ENCODE measurements at places on chromosomes 2 and 18.

GRCh38 chr2:181588546-181588945, 68.4 kb downstream of the CERKL start:
- DNase-seq, result no peak

DNA sequence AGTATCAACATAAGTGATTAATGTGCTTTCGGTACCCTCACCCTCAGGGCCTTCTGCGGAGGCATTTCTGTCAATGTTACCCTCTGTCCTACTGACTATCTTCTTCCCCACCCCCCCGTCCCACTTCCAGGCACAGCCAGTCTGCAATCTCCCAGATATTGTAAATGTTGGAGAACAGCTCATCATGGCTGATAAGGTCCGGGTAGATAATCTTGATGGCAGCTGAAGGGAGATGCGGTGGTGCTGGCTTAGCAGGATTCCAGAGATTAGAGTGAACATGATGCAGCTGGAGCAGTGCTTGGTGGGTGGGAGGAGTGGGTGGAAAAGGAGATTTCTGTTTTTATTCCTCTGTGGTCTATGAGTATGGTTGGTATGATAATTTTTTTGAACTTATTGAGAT, 15.5 kb downstream of the GTF2A1L start:
- DNase-seq, result no peak

GRCh38 chr2:20189299-20189931, 35.5 kb downstream of the SDC1 start:
- DNase-seq, result no peak

- no peak for DNase-seq
Observed at GRCh38 chr2:151576080-151576479, 158.2 kb downstream of the NEB start.

GRCh38 chr2:175640655-175641054, 361.4 kb downstream of the LNPK start:
- DNase-seq, result no peak

- no peak for DNase-seq
Observed at GRCh38 chr2:222854773-222855700, 5.8 kb upstream of the ACSL3 start.

GRCh38 chr2:15577071-15577735, 14.5 kb upstream of the DDX1 start:
- DNase-seq, result peak; percentile 82

DNA sequence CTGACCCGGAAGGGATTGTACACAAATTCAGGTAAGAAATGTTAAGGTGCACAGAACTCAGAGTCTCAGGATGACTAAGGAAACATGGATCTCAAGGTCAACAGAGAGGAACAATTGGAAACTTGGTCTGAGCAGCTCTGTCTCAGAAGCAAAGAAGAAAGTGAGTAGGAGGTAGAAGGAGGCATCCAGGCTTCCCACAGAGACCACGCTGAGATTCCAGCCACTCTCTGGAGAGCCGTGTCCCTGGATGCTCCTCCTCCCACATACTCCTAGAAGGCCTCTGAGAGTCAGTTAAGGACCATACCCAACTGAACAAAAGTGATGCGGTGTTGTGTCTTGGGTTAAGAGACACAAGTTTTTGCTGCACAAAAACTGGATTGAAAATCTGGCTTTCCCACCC, 8.6 kb upstream of the PLB1 start:
- DNase-seq, result no peak

DNA sequence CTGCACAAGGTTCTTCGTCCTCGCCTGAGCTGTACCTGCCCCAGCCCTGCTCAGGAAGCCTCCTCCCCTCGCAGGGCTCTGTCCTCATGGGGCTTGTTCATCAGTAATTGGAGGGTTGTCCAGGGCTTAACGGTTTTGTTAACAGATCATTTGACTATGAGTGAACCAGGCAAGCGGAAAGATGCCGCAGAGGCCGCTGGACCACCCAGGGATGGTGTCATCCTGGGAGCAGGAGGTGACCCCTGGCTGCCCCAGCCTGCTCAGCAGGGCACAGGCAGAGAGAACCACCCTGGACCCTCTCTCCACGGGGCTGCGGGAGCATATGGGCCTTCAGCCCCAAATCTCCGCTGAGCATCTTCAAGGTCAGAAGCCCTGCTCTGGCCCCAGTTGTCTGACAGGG, 264.3 kb downstream of the KLHL29 start:
- no peak for DNase-seq

DNA sequence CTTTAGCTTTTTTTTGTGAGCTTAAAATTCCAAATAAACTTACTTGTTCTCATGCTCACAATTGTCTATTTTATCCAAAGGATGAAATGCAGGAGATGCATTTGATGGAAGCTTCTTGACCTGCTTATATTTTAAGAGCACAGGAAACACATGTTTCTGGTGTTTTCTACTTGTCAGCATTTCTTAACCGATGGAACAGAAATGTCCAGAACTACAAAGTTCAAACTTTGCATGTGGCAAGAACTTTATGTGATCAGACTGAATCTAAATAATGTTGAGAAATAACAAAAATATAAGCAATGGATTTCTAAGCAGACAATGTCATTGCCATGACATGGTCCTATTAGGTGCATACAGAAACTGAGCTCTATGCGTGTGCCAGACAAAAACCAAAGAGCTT, 9.9 kb upstream of the CTLA4 start:
- DNase-seq, result no peak

DNA sequence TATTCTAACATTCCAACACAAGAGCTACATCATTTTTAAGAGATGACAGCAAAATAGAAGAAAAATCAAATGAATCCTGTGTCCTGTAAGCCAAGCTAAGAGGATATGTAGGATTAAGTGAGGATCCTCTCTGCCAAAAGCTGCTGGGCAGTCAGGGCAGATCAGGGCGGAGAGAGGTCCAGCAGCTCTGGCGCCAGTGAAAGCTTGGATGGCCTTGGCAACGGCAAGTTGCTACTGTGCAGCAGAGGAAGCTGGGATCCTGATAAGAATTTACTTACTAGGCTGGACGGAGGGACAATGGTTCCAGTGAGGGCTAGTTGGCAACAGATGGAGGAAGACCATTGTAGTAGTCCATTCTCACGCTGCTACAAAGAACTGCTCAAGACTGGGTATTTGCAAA, 391.5 kb downstream of the XIRP2 start:
- DNase-seq, result no peak

- no peak for DNase-seq
Observed at GRCh38 chr18:9126337-9126736, 10.2 kb upstream of the ANKRD12 start.

GRCh38 chr2:227821043-227821942, 7.7 kb downstream of the CCL20 start:
- no peak for DNase-seq

- DNase-seq, result no peak
Observed at GRCh38 chr2:204277226-204277625, 268.0 kb upstream of the PARD3B start.

DNA sequence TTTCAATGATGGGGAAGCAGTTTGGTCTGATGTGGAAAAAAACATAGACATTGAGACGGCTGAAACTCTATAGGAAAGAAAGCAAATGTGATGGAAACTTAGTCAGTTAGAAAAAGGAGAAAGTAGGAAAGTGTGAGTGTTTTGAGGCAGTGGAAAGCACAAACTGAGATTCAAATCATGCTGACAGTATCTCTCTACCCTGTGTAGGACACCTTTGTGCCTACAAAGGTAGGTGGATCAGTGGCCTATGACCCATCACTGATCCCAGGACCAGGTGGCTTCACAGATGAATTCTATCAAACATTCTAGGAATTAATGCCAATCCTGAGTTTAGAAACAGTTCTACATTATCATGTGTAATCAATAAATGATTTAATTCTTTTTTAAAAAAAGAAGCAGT, 57.1 kb downstream of the CD226 start:
- no peak for DNase-seq

GRCh38 chr18:57275111-57275510, 77.2 kb upstream of the ST8SIA3 start:
- DNase-seq, result no peak

GRCh38 chr18:9135081-9135911, 1.3 kb upstream of the ANKRD12 start:
- DNase-seq, result no peak

- no peak for DNase-seq
Observed at GRCh38 chr2:197360744-197361156, 50.2 kb upstream of the ANKRD44 start.

DNA sequence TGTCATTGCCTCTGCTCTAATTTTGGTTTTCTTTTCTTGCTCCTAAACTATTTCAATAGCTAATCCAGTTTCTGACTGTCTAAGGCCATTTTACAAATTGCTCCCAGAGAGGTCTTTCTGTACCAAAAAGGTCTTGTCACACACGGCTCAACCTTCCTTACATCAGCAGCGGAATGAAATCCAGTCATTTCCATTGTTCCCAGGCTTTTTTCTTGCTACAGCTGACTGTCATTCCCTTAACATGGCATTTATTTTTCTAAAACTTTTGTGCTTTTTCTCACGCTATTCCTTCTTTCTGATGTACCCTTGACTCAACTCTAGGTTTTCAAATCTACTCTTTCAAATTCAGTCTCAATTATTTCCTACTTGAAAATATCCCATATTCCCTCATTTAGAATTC, 24.3 kb downstream of the FAM171B start:
- no peak for DNase-seq

DNA sequence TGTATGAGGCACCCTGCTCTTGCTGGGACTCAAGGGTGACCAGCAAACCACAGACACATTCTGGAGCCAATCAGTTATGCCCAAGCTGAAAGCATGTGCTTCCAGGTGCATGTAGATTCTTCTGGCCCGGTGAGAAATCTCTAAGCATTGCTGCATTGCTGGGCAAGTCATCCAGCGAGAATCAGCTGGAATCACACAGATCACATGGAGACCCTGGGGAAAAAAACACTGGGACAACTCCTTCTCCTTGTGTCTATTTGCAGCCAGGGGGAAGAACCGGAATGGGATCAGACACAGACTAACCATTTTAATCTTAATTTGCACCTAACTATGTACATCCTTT, 119.7 kb upstream of the KLF7 start:
- DNase-seq, result no peak

DNA sequence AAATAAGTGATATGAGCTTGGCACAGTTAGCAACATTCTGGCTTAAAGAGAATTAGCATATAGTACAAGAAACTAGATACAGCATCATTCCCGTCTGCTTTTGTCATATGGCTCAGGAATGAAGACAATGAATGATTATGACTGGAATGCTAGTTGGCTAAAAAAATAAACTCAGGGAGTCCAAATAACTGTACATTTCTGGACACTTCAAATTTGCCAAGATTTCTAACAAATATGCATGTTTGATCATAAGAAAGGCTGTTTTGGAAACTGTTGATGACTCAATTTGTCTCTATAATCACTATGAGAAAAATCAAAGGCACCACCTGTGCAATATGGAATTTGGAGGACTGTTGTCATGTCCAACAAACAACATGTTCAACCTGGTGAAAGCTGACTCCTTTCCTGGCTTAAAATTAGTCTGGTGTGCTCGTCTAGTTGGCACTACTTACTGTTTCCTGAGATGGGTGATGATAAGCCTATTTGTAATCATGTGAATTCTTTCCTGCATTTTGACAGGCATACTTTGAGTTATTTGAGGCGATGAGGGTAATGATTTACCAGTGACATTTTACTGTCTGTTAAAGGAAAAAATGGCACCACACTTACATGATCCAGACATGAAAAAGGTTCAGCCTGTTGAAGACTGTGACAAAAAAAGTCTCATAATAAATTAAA, 133.9 kb upstream of the CDH20 start:
- DNase-seq, result no peak

DNA sequence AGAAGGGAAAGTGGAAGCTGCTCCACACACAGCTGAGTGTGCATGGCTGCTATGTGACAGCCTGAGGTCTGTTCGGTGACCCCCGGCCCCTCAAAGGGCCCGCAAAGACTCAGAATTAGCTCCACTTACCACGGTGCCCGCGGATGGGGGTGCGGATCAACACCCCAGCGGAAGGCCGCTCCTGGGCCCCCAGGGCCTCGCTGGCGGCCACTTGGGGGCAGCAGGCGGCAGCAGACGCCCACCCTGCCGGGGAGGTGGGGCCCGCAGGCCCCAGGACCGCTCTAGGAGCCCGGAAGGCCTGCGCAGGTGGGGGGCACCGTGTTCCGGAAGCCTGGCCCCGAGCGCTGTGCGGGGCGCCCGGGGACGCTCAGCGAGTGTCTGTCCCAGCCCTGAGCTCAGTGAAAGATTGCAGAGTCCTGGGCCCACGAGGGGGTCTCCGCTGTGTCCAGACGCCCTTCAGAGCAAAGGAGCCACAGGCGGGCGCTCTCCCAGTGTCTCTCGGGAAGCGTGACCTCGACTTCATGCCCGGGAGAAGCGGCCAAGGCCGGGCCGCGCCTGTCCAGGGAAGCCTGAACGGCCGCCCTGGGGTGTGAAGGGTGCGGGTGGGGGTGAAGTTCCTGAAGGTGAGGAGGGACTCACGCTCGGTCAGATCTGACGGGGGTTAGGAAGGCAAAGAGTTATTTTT, 118.7 kb downstream of the VAPA start:
- DNase-seq, result peak; percentile 15

- no peak for DNase-seq
Observed at GRCh38 chr2:151945186-151945585, 117.0 kb upstream of the ARL5A start.

GRCh38 chr2:19868224-19868623, 33.6 kb downstream of the TTC32 start:
- no peak for DNase-seq

- DNase-seq, result no peak
Observed at GRCh38 chr2:239790313-239790712, 234.8 kb downstream of the NDUFA10 start.

GRCh38 chr2:191696001-191696400, 18.1 kb downstream of the NABP1 start:
- no peak for DNase-seq

GRCh38 chr2:41871080-41871479, 176.7 kb upstream of the PKDCC start:
- no peak for DNase-seq

DNA sequence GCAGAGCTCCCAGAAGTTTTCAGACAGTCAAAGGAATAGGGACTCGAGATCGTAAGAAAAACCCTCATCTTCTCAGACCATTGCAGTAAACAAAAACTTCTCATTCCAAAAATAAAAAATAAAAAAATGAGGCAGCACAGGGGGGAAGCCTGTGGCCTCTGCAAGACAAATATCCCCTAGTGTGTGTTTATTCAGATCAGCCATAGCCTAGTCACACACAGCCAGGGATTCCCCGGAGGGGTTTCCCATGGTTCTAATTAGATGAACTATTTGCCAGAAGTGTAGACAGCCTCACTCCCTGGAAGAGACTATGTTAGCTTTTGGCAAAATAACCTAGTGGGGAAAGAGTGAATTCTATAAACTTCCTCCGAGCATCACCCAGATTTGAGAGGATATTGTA, 122.9 kb upstream of the KLF7 start:
- DNase-seq, result no peak

GRCh38 chr18:63181706-63182309, 137.8 kb downstream of the BCL2 start:
- DNase-seq, result no peak

All from T-cell (primary cell).